ENCODE measurements at places on chromosomes 4 and X.

DNA sequence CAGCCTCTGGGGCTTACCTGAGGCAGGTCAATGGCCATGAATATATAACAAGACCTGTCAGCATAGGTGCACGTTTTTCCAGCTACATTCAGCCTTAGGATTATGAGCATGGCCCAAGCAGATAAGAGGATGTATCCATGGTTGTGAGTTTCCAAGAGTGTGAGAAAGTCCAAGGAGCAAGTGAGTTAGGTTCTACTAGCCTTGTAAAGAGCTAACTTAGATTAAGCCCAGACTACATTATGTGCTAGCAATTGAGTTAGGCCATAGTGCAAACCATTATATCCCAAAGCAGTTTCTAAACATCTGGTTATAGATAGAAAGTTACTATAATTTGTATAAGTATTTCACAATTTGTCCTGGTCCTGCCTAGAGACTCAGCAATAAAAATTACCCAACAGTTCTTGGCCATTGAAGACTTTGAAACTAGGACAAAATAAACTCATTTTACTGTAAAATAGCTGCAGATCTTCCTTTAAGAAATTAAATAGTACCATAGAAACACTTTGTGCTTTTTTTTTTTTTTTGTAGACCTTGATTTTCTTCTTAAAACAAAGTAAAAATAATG is 312.0 kb downstream of the CAMK2D start:
- no peak for DNase-seq

DNA sequence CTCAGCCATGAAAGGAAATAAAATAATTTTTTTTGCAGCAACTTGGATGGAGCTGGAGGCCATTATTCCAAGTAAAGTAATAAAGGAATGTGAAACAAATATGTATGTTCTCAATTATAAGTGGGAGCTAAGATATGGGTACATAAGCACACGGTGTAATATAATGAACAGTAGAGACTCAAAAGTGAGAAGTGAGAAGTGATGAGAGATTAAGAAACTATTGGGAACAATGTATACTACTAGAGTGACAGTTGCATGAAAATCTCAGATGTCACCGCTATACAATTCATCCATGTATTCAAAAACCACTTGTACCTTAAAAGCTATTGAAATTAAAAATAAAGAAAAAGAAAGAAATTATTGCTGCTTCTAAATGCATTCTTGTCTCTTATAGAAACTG is 182.9 kb upstream of the TACR3 start:
- no peak for DNase-seq

GRCh38 chr4:16119981-16120380 is 36.2 kb upstream of the PROM1 start:
- no peak for DNase-seq

DNA sequence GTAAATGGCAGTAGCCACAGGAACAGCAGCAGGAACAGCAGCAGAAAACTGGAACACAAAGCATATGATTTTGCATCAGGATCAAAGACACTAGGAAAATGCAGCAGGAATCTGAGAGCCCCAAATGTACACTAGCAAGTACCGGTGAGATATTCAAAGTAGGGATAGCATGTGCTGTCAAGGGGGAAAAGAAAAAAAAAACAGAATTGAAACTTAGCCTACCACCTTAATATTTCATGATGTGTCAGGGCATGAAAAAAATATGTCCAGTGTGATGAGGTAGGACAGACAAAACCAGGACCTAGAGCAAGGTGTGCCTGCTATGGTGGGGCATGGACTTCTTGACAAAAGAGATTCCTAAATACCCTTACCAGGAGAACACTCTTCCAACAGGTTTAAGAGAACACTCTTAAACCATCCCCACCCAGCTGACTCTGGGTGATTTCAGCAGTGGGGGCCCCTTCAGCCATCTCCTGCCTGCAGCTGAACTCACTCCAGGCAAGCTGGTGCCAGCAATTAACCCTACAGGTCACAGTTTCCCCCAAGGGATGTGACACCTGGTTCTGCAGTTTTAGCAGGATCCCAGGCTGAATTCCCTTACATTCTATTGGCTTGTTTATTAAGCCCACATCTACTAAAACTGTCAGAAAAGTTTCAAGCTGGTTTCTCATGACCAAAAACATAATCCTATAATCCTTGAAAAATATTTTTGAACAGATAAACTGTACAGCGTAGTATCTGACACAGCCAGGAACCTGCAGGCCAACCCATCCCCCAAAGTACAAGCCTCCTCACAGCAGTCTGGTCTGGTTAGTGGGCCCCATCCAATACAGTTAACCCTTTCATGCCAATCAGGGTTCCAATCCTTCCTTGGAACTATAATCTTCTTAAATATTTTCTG is 62.9 kb upstream of the FMR1 start:
- DNase-seq = no peak

DNA sequence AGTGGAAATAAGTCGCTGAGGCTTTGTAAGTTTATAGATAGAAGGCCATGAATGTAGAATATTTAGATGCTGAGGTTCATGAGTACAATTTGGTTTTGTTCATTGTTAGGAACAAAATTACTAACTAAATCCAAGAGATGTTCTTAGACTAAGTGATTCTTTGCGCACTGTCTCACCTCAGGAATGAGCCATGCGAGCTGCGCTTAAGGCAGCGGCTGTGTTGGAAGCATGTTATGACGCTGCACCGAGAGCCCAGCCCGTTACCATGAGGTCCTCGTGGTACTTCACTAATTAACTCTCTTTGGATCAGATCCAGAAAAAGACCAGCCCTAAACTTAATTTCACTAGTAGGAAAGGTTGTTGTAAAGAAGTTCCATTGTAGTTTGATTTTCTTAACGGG is 166.2 kb downstream of the RAPGEF2 start:
- DNase-seq = no peak

GRCh38 chr4:81380437-81380836 is 91.3 kb downstream of the RASGEF1B start:
- DNase-seq = no peak

All from dermis blood vessel endothelial cell (primary cell).